ENCODE measurements at places on chromosomes 2 and 18.

GRCh38 chr18:61948846-61949438 is 56.1 kb upstream of the RNF152 start:
- no peak for ATAC-seq

- no peak for ATAC-seq
Measured at GRCh38 chr2:240213226-240213475, 72.7 kb upstream of the OTOS start.

DNA sequence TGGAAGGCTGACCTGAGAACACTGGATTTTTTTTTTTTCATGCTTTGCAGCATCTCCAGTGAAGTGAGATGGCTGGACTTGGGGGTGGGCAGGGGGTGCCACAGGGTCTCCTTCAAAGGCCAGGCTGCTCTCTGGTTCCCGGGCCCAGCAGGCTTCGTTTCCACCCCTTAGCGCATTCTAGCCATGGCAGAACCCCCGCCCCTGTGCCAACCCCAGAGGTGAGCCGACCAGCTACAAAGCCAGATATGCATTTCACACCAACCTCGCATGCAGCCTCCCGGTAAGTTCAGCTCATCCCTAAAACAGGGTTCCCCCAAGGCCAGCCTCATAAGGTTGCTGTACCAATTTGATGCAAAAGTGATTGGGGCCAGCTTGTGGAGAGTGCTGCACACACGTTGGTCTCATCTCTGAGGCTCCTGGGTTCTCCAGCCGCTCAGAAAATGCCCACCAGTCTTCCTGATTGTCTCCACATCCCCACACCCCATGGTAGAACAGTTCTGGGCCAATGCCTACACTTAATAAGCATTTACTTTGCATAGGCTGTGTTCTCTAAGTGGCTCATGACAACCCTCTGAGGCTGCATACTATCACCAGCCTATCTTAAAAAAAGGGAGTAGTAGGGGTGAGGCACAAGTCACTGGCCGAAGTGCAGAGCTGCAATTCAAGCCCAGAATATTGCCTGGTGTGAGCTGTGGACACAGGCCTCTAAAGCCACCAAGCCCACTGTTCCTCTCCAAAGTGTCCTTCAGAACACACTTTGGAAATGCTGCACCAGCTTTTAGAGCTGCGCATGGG is 23.3 kb downstream of the SMAD7 start:
- ATAC-seq, result no peak

DNA sequence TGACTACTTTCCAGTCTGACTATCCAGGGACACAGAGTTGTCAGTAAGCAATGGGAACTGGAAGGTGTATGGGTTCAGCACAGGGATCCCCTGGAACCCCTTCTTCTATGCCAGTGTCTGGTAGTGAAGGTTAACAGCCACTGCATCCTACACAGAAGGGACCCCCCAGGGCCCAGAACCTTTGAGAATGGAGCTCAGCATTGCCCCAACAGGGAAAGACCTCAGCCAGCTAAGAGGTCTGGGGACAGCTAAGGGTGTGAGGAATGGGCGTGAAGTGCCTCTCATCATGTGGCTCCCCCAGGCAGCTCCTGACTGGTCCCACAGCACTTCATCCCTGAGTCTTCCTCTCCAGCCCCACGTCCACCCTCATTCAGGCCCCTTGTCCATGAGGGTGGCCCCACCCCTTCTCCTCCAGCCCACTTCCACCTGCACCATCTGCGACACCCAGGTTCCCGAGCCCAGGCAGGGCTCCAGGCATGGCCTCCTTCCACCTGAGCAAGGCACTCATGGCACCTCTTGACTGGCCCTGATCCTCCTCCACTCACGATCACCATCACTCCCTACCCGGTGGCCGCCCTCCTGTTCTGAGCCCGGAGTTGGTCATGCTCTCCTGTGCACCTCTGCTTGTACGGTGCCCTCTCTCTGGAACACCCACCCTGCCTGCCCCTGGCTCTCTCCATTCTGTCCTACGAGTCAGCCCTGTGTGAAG is 77.1 kb downstream of the SFXN5 start:
- no peak for ATAC-seq
